ENCODE measurements at places on chromosomes 13 and 19.
A peak's percentile ranks its signal among the peaks of the same experiment; 100 is the strongest.

DNA sequence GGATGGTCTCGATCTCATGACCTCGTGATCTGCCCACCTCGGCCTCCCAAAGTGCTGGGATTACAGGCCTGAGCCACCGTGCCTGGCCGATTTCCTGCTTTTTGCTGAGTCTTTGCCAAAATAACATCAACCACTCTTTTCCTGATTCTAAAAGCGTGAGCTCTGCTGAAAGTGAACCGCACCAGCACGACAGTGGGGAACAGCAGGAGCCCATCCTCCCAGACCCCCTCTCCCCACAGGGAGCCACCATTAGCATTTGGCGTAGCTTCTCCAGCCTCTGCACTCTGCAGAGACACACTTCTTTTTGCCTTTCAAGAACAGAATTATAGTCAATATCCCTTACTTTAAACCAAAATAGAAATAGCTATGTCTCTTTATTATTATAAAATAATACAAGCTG, 41.3 kb downstream of the MYH14 start:
- no peak for DNase-seq

DNA sequence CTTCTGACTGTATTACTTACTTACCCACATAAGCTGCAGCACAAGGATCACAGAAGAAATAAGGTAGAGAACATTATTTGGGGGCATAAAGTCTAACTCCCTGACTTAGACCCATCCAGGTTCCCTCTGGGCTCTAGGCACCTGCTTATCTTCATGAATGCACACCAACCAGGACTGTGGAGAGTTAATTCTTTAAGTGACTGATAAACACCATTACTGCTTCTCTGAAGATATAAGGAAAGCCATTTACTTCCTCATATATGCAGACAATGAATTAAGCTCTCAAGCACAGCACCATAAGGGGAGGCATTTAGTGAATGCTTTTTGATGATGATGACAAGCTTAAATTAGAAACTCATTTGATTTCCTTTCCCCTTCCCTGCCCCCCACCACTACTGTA, 22.5 kb downstream of the OBI1 start:
- no peak for DNase-seq

DNA sequence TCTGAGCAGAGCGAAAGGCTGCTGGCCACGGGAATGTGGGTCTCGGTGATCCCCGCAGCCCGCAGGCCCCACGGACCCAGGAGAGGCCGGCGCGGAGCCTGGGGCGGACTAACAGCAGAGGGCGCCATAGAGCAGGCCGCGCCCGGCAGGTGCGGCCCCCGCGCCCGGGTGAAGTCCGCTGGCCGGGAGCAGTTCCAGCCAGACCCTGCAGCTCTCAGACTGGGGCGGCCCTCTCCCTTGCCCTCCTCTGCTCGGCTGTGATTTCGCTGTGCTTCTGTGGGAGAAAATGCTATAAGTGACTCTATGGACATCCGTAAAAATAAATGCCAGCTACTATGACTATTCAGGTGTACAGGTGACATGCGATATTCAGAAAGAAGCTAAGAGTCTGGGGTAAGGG, 37.7 kb downstream of the GSX1 start:
- DNase-seq = no peak

GRCh38 chr19:6963937-6964336, 57.3 kb downstream of the MBD3L2B start:
- no peak for DNase-seq

GRCh38 chr19:49436381-49437017, 4.8 kb downstream of the SLC17A7 start:
- DNase-seq = no peak

DNA sequence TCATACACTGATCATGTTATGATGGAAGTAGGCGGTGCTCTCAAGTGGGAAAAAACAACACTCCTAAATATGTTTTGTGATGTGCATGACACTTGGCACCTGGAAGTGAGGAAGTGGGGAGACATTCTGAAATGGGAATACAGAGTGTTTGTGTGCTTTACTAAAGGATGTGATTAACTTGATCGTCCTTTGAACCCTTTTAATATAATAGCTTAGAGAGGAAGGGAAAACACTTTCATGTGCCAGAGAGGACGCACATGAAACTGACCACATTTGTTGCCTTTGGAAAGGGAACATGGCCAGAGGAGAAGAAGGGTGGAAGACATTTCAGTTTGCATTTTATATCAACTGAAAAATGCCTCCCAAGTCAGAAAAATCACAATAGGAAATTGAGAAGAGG, 31.4 kb downstream of the SMAD9 start:
- no peak for DNase-seq

DNA sequence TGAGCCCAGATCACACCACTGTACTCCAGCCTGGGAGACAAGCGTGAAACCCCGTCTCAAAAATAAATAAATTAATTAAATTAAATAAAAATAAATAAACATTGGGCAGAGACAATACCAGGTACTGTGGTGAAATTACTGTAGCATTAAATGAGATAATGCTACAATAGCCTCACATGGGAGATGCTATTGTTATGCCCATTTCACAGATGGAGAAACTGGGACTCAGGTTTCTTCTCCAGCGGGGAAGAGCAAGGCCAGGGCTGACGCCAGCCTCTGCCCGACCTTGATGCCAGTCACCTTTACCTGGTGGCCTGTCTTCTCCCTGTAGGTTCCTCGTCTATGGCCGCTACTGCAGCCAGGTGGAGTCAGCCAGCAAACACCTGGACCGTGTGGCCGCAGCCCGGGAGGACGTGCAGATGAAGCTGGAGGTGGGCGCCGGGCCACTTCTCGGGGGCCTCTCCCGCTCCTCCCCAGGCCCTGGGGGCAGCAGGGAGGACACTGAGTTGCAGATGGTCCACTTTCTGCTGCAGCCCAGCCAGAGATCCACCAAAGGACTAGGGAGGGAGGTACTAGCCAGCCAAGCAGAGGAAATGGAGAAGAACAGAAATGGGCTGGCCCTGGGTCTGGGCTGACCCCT, 53.9 kb downstream of the VAV1 start:
- no peak for DNase-seq

- no peak for DNase-seq
Observed at GRCh38 chr13:51843529-51843928, 1.4 kb downstream of the TMEM272 start.

DNA sequence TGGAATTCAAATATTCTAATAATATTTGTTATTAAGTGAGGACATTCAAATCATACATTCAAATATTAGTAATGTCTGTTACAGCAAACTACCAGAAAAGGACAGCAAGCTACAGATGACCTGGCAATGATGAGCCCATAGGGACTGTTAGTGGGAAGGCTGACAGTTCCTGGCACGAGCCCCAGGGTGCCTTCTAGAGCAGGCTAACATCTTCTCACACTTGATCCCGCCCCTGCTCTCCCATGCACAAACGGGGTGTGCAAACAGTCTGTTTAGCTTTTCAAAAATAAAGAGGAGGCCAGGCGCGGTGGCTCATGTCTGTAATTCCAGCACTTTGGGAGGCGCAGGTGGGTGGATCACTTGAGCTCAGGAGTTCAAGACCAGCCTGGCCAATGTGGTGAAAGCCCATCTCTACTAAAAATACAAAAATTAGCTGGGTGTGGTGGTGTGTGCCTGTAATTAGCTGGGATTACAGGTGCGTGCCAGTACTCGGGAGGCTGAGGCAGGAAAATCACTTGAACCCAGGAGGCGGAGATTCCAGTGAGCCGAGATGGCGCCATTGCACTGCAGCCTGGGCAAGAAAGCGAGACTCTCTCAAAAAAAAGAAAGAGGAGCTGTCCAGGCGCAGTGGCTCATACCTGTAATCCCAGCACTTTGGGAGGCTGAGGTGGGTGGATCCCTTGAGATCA, 9.6 kb upstream of the GARRE1 start:
- DNase-seq = no peak

GRCh38 chr13:44698066-44698465, 121.9 kb upstream of the TSC22D1 start:
- peak; percentile 91 for DNase-seq

DNA sequence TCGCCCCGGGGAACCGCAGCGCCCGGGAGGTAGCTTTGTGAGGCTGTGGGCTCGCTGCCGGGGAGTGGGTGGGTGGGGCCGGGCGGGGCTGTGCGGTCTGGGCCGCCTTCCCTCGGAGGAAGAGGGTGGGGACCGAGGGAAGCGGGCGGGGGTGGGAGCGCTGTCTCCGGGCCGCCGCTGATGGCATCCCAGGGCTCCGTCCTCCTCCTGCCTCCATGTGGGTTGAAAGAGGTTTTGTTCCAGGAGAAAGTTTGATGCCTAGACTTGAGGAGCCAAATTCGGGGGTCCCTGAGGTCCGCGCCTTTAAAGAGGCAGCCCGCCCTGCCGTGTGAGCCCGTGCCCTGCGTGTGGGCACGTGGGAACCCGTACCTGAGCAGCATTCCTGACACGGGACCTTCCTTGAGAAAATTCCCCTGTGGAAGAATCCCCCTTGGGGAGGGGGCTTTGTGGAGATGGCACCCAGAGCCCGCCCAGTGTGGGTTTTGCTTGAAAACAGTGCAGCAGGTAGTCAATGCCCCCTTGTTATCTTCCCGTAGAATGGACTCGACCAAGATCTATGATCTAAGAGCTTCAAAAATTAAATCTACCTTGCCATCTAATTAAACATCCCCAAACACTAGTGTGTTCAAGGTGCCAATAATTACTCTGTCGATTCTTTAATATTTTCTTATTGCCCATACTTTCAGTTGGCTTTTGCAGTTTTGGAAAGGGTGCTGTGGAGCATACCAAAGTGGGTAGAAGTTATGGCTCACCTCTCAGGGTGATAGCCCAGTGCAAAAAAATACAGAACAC, 107.8 kb downstream of the RXFP2 start:
- DNase-seq = no peak

DNA sequence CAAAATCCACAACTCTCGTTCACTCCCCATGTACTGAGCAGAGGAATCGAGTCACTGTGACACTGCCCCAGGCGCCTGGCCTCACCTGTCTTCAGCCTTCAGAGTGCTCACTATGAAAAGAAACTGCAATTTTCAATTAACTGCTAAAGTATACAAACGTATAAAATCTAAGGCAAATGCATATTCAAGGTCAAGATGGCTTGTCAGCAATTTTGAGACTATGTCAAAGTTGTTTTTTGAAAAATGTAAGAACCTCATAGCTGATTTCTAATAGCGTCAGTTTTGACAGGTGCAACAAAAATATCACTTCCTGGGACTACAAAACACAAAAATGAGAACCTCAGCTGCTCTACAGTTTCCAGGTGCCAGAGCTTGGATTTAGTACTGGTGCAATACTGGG, 31.4 kb downstream of the TUBGCP3 start:
- no peak for DNase-seq

- DNase-seq = no peak
Observed at GRCh38 chr19:28022506-28022905, 1190.4 kb downstream of the UQCRFS1 start.

DNA sequence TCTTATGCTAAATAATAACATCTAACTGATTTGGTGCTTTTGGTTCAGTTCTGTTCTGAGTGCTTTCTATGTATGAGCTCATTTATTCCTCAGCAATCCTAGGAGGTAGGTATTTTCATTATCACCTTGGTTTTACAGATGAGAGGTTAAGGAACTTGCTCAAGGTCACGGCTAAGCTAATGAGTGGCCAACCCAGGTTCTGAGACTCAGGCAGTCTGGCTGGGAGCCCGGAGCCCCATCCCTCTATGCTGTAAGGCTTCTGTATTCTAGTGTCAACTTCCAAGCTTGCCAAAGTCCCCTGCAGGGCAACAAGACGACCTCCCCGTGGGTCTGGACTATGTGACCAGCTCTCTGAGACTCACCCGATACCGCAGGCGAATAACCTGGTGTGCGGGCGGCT, 60.5 kb downstream of the PARP4 start:
- DNase-seq = no peak

DNA sequence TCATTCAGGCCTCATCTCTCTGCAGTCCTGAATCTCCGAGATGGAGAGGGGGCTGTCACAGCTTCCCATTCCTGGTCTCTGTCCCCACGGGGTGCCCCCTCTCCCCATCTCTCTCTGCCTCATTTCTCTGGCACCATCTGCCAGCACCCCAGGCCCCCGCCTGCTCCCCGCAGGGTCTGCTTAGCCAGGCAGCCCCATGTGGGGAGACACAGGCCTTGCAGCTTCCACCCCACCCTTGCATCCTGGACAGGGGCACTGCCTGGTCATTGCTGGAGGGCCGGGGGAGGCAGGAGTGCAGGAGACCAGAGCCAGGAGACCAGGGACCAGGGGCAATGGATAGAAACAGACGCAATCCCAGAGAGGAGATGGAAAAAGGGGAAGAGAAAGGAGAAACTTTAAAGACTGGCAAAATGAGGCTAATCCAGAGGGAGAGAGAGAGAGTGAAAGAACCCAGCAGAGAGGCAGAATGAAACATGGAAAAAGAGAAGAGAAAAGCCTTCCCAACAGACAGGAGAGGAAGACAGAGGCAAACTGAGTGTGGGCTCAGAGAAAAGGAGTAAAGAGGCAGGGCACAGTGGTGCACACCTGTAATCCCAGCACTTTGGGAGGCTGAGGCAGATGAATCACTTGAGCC, 8.8 kb upstream of the GIPR start:
- DNase-seq = no peak

DNA sequence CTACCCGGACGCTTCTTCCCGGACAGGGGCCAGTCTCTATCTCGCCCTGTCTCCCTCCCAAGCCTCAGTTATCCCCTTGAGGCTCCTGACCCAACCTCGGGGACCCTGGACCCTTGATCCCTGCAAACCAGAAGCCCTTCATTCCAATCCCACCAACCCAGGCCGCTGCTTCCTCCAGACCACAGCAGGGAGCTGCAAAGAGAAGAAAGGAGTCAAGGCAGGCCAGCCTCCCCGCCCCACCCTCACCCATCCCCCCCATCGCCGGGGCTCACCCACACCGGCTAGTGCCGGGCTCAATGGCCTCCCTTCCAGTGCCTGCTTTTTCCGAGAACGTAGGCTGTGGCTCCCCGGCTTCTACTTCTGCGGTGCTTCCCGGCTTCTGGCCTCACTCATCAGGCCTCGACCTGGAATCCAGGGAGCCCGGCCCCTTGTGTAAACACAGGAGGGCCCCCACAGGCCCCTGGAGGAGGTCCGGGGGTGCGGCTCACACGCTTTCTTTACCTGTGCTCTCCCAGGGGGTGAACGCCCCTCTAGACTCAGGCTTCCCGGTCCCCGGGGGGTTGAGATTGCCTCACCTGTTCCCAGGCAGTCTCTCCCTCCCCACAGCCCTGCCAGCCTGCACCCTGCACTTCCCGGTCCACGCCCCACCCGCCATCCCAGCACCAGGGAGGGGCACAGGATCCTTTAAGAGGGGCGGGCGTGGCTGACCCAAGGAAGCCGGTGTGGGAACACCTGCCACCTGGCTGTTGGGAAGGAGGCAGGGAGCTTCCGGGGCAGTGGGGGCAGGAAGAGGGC, at the start of gene FAM83E:
TSS of gene FAM83E (minus strand) at position 641 of the 795 bp plus-strand sequence. CDS start 1,704 bp downstream, outside the sequence.
- DNase-seq = no peak

DNA sequence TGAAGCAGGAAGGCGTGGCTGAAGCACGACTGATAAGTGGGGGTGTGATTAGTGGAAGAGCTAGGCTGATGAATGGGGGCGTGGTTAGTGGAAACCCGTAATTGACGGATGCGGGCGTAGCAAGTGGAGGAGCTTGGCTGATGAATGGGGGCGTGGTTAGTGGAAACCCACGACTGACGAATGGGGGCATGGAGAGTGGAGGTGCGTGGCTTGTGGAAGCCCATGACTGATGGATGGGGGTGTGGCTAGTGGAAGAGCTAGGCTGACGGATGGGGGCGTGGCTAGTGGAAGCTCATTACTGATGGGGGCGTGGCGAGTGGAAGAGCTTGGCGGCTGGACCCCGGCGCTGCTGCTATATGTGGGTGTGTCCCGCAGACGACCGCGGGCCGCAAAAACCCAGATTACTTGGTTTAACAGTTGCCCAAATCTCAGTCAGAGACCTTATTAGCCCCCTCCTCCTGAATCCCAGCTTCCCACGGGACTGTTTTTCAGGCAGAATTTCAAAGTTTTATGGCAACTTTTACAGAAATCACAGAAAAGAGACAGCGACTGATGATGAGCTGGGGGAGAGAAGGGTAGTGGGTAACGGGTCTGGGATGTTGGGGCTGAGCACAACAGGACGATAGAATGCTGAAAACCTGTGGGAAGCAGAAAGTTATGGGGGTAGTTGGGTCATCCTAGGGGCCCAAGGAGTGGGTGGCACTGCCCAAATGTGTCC, 9.0 kb upstream of the MEIS3 start:
- peak; percentile 95 for DNase-seq

All from pons (tissue), 1 donor.